ENCODE measurements at places on chromosomes 16 and 17.

- no peak for DNase-seq
Observed at GRCh38 chr16:78805556-78805955, 706.1 kb downstream of the WWOX start.

DNA sequence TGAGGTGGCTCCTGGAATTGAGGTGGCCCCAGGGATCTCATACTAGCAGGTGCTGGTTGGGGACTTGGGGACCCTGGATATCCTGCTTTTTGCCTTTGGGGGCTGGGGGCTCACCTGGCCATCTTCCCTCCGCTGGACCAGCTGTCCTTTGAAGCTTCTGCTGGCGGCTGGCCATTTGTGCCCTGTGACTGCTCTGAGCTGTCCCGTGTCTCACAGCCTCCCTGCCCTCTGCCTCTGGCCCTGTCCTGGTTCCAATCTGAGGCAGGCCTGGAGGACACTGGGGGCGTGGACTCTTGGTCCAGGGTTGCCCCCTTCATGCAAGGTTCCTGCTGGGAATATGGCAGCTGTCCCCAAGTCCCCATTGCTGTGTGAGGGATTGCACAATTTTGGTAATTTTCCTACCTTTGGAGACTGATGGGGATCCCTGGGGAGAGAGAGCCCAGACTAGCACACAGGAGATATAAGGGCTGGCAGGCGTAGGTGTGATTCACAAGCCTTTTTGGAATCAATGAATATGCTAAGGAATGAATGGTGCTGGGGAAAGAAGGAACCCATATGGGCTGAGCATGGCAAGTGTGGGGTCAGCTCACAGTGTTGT, 19.2 kb downstream of the ADCY7 start:
- DNase-seq: no peak

GRCh38 chr16:10981697-10982216, 37.4 kb downstream of the CLEC16A start:
- no peak for DNase-seq

DNA sequence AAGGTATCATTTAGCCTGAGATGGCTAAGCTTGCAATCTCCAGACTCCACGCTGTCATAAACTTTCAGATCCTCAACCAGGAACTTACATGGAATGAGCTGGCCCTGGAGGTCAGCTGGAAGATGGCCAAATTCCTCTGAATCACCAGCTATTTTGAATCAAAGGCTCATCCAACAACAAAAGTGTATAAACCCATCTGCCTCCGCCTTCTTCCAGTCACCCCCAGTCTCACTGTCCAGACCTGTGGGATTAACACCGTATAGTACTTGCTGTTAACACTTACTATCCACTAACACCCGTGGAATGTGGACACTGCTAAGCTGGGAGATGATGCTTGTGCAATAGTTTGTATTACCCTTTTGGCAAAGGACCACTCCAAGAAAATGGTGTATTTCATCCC, 1.9 kb upstream of the LCMT1 start:
- DNase-seq: no peak

GRCh38 chr16:47700857-47701587, 239.9 kb downstream of the PHKB start:
- DNase-seq: no peak
